ENCODE measurements at places on chromosomes 5 and 9.

GRCh38 chr9:116979456-116979855, 292.4 kb downstream of the TRIM32 start:
- no peak for DNase-seq

DNA sequence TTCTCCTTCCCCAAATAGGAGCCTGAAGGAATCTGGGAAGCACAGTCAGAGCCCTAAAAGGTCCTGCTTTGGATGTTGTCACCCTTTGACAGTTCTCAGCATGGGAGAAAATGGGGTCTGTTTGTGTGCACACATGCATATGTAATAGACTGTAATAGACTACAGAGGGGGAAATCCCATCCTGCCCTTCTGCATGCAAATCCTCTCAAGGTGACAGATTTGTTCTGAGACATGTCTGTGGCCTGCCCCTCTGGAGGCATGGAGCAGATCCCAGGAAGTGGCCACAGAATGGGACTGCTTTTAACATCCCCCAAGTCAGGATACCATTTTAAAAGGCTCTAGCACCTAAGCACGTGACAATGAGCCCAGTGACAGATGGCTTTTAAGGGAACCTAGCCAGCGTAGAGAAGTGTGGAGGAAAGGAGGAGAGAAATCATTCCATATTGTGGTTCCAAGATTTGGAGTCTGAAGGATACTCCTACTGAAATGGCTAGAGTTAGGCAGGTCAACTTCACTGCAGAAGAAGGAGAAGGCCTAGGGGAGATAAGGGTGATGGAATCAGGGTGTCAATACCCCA, 483.5 kb downstream of the SPOCK1 start:
- no peak for DNase-seq

DNA sequence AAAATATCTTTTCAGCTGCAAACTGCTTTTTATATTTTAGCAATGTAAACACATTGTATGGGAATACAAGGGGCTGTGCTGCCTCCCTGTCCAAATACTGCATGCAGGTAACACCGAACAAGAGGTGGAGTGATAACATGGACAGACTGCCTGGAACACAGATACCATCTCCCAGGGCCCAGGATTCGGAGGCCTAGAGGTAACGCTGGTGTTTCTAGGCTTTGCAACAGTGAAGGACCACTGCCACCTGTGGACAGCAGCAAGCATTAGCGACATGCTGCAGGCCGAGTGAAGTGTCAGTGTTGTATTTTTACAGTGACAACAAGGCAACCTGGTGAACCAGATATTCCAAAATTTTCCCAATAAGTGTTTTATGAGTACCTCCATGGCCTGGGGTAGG, 379.1 kb downstream of the DMRT2 start:
- no peak for DNase-seq

DNA sequence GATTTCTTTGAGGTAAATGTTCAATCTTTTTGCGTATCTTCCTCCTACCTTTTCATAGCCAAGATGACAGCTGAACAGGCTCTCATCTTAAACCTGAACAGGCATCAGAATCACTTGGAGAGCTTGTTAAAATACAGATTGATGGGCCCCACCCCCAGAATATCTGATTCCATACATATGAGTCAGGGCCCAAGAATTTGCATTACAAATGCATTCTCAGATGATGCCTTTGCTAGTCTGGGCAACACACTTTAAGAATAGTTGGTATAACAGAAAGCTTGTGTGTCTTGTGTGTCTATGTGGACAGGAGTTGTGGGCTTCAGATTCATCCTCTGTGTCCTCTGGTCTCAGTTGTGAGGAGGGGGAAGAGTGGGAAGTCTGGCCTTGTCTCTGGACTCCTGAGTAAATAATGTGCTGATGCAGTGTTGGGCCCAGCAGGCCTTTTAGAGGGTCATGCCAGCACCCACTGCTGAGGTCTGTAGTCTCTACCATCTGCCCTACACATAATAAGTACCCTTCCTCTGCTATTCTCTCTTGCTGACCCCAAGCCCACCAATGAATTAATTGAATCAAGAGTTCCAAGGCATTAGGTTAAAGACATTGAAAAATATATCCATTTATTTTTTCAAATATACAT, 43.1 kb downstream of the PTCD2 start:
- DNase-seq = no peak

- DNase-seq = no peak
These were observed 1058.7 kb upstream of the WWC1 start for GRCh38 chr5:167232675-167233311.

DNA sequence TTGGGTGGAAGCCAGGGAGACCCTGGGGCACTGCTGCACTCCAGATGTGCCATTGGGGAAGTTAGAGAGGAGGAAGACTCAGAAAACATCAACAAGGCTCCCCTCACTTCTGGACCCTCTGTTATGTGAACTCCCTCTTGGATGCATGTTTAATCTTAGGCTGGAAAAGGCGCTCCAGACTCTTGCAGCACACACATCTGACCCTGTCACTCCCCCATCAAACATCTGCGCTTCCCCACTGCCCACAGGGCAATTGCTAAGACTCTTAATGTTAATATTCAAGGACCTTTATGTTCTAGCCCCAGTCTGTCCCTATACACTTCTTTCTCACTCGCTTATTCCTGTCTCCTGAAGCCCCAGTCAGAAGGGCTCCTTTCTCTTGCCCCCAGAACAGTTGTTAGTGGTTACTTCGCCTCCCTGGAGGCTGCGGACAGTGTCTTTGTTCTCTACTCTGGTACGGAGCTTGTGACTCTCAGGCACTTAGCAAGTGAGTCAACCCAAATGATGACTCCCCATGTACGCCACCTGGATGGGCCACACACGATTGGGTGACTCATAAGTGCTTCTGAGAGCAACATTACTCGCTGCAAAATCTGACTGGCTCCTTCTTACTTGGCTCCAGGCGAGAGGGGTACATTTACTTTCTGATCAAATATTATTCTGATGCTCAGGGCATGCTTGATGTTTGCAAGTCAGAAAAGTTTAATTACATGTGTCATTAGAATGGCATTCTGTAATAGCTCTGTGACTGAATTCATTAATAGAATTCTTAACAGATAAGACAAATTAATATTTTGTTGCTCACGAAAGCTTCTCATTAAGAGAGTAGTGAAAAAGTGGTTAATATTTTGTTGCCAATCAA, 193.6 kb downstream of the HSPA4 start:
- DNase-seq = peak; percentile 12

DNA sequence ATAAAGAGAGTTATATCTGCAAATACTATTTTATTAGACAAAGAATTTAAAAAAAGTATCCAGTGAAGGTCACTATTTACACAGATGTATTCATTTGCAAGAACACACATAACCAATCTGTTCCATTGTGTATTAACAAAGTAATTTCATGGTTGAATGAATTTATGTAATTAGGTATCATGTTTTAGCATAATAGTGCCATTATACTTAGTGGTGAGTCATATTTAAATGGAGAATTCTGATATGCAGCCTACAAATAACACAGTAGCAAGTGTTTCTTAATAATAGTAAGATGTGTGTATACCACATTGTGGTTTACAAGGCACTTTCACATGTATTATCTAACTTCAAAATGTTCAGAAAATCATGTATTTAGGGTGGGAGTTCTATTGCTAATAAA, 1028.5 kb upstream of the ACO1 start:
- no peak for DNase-seq

GRCh38 chr9:16361118-16361517, 509.4 kb downstream of the BNC2 start:
- no peak for DNase-seq

DNA sequence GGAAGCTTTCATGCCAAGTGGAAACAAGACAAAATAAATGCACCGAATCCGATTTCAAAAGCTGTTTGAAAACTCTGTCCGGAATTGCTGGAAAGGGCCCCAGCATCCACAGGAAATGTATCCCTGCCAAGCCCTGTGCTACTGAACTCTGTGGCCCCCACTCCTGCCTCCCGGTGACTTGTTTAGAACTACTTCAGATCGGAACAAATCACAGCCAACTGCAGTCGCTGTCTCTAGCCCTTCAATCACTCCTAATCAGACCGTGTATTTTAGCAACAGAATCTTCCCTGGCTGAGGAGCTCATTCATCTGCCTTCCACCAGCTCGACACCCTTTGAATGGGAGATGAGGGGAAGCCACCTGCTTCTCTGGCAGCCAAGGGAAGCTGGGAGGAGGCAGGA, 94.1 kb downstream of the KCNIP1 start:
- DNase-seq = no peak

DNA sequence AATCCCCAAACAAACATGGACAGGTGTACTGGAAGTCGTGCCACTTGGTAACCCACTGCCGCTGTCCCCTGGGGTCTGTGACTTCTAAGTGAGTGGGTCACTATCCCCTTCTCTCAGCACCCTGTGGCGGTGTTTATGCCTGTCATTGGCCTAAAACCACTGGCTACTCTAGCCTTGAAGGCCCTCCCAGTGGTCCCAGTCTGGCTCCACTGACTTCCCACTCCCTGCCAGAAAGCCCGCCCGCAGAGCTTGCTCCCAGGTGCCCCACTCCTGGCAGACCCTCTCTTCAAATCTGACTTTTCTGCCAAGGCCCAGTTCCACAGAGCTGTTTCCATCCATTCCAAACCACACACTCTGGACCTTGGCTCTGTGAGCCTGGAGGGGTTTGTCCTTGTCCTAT, 274.5 kb downstream of the HSPA4 start:
- no peak for DNase-seq

DNA sequence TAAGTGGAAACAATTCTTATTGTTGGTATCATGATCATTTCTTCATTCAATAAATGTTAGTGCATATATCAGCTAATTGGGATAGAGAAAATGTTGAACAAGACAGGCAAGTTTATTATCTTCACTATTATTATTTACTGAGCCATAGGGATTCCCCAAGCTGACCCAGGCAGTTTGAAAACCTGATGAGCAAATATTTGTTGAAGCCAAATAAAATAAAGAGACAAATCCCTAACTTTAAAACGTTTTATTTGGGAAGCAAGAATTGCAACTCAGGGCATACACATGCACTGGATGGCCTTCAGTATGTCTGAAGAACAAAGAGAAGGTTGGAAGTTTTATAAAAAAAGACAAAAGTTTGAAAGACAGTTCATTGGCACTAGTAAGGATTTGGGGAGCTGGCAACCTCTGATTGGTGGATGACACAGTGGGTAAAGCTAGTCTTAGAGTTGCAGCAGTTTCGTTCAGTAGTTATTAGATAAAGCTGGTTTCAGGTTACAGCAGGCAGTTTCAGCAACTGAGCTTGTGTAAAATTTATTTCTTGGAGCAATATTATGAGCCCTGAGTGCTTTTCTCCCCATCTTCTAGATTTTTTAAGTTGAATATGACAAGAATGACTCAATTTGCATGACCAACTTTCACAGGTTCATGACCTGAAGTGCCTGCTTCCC, 44.7 kb upstream of the PRLR start:
- no peak for DNase-seq

All from nucleus accumbens (tissue), 56 donors.